ENCODE measurements at places on chromosomes 1 and 21.

DNA sequence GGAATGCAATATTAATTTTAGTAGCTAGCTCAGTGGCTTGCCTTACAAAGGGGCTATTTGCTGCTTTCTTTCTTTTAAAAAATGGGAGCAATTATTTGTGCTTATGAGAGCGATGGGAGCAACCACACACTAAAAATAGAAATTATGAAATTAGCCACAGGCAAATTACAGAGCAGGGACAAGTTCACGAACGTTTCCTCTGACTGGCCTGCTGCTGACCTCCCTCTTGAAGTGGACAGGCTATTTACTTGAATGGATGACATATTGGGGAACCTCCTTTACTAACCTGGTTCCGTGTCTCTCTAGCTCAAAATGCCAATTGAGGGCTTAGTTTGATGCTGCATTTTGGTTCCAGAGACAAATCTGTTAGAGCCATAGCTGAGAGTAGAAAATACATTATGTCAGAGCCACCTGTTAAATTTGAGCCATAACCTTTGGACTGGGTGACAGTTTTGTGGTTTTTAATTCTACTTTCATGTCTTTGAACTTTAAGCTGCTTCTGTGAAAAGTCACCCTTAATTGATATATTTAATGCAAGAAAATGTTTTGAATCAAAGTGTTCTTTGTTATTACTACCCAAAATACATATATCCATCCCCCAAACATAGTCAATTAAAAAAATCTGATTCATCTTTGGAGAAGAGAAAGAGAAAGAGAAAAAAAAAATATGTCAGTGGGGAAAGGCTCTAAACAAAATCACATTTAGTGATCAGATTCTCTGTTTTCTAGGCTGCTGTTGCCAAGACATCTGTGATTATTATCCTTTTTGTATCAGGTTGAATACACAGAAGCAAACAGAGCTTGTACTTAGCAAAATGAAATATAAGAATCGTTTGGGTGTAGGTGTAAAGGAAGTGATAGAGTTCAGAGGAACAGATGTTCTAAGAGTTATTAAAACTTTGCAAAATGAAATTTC lies 351.9 kb downstream of the ADGRL2 start:
- no peak for DNase-seq

- DNase-seq = no peak
These were observed 105.3 kb downstream of the BACH1 start for GRCh38 chr21:29403922-29404538.

DNA sequence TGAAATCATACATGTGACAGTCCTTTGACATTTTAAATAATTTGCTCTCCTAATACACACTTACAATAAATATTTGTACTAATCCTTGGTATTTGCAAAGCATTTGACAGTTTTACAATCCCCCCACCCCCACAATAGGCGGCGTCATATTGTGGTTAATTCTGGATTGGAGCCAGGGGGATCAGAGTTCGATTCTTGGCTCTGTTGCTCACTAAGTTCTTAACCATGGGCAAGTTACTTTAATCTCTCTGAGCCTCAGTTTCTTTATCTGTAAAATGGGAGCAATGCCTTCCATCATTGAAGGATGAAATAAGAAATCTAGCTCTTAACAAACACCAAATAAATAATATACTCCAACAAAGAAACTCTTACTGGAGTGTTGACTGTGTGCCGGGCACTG lies 23.8 kb downstream of the CACNA1S start:
- no peak for DNase-seq

DNA sequence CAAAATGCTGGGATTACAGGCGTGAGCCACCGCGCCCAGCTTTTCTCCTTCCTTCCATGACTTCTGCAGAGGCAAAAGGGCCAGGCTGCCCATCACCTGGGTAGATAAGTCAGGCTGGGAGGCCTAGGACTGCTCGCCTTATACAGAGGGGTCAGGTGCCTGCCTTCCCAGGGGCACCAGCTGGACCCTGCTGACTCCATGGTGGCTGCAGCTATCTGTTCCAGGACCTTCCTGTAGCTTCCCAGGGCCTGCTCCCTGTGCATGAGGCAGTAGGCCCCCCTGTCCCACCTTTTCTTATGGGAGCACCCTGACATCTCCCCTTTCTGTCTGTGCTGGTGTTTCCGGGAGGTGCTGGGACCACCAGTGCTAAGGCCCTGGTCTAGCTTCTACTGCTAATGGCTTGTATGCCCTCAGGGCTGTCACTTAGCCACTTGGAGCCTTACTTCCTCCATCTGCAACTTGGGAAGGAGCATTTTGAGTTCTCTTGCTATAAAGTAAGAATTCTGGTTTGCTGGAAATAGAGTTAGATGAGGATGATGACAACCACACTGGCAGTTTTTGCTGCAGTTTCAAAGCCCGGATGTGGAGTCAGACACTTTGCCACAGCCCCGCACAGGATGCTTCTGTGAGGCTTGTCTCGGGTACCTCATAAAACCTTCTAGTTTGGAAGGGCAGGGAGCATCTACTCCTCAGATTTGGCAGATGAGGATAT lies 14.4 kb downstream of the SOX13 start:
- no peak for DNase-seq

Data from stimulated activated CD8-positive, alpha-beta memory T cell treated with anti-CD3 and anti-CD28 coated beads, Interleukin-15, amount 100 ng/mL, for 4 hours (primary cell).